ENCODE measurements at places on chromosomes 6 and 20. TPM values are rescaled to one million over a fixed set of nuclear protein-coding genes. Genes with fewer than 3 reads are reported as not detected.

NHLRC1 gene
- total RNA-seq = 0.29 TPM

PDE10A gene
- not detected for total RNA-seq

DNA sequence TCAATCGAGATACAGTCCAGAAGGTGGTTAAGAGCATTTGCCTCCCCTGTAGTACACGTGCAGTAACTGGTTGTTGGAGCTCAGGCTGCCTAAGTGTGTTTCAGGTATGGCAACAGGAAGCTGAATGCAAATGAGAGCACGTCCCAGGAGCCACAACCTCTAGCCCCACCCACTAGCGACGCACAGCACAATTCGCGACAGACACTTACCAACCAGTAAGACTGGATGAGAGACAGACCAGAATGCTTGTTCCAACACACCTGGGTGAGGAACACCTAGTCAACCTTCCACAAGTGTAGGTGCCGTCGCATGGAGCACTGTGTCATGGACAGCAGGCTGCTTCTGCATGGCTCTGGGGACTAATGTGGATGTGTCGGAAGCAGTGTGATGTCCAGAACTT lies 7.2 kb upstream of the SERPINB1 start:
- H3K27ac ChIP-seq = no peak overlapping the region
- H3K4me1 ChIP-seq = peaks cover 31% of the 10 kb centered on the region
- DNase-seq = peak; percentile 55
- no peak overlapping the region for H3K4me3 ChIP-seq
- H3K36me3 ChIP-seq = no peaks in the 10 kb centered on the region
- H3K27me3 ChIP-seq = no peaks in the 10 kb centered on the region

GRCh38 chr6:36907781-36908180 lies 22.0 kb downstream of the C6orf89 start:
- H3K36me3 ChIP-seq = peaks cover 16% of the 10 kb centered on the region
- H3K4me3 ChIP-seq = no peak overlapping the region
- H3K27me3 ChIP-seq = no peaks in the 10 kb centered on the region
- H3K4me1 ChIP-seq = peaks cover 13% of the 10 kb centered on the region
- DNase-seq = no peak
- H3K27ac ChIP-seq = no peak overlapping the region

- H3K4me1 ChIP-seq = no peaks in the 10 kb centered on the region
- H3K27me3 ChIP-seq = no peaks in the 10 kb centered on the region
- no peaks in the 10 kb centered on the region for H3K36me3 ChIP-seq
- no peak for DNase-seq
- no peak overlapping the region for H3K27ac ChIP-seq
Observed at GRCh38 chr6:128848212-128848935, 34.6 kb upstream of the LAMA2 start.

Measured in CD8-positive, alpha-beta memory T cell (primary cell).